ENCODE measurements at places on chromosomes 3 and 15.

DNA sequence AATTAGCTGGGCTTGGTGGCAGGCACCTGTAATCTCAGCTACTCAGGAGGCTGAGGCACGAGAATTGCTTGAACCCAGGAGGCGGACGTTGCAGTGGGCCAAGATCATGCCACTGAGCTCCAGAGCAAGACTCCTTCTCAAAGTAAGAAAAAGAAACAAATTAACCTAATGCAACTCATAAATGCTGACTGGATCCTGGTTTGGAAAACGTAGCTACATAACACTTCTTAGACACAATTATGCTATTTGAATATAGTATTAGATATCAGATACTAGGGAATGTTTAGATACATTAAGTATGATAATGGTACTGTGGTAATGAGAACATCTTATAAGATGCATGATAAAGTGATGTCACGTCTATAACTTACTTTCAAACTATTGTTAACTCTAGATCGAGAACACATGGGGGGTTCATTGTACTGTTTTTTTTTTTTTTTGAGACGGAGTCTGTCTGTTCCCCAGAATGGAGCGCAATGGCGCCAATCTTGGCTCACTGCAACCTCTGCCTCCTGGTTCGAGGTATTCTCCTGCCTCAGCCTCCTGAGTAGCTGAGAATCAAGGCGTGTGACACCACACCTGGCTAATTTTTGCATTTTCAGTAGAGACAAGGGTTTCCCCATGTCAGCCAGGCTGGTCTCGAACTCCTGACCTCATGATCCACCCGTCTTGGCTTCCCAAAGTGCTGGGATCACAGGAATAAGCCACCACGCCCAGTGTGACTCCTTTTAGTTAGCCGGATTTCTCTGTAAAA lies 5.9 kb upstream of the ISY1 start:
- DNase-seq = no peak

GRCh38 chr3:133521946-133522345 lies 51.5 kb upstream of the CDV3 start:
- no peak for DNase-seq

GRCh38 chr15:96551196-96551595 lies 220.7 kb downstream of the NR2F2 start:
- no peak for DNase-seq

- DNase-seq = no peak
Measured at GRCh38 chr3:151962912-151963311, 89.5 kb downstream of the SUCNR1 start.

DNA sequence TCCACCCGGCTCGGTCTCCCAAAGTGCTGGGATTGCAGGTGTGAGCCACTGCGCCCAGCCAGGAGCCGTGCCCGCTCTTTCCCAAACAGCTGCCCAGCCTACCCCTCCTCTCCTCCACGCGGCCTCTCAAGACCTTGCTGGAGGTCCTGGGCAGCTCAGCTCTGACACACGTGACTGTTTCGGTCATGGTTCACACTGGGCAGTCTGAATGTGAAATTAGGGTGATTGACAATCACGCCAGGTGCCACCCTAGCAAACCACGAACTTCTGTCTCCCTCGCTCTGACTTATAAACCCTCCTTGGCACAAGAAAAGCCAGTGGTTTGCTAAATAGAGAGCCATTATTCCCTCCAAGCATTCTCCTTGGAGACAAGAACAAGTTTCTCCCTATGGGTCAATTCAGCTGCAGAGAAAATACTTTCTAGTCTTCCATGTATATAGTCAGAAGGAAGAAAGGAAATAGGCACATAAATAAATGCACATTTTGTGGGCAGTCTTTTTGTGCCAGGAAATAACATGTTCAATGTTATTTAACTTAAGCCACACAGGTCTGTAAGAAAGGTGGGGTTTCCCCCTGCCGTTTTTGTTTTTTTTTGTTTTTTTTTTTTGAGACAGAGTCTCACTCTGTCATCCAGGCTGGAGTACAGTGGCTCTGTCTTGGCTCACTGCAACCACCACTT lies 121.9 kb upstream of the MEF2A start:
- DNase-seq = no peak

DNA sequence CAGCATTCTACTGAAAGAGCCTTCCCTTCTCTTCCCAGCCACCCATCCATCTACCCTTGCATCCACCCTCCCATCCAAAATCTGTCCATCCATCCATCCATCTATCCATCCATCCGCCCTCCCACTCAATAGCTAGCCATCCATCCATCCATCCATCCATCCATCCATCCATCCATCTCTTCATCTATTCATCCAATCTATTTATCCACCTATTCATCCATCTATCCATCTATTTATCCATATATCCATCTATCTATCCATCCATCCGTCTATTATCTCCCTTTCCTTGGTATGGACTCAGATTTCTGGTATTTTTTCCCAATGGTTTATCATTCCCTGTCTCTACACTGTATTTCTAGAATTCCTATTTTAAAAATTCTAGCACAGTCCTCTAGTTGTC lies 46.1 kb upstream of the PPARG start:
- DNase-seq = no peak

DNA sequence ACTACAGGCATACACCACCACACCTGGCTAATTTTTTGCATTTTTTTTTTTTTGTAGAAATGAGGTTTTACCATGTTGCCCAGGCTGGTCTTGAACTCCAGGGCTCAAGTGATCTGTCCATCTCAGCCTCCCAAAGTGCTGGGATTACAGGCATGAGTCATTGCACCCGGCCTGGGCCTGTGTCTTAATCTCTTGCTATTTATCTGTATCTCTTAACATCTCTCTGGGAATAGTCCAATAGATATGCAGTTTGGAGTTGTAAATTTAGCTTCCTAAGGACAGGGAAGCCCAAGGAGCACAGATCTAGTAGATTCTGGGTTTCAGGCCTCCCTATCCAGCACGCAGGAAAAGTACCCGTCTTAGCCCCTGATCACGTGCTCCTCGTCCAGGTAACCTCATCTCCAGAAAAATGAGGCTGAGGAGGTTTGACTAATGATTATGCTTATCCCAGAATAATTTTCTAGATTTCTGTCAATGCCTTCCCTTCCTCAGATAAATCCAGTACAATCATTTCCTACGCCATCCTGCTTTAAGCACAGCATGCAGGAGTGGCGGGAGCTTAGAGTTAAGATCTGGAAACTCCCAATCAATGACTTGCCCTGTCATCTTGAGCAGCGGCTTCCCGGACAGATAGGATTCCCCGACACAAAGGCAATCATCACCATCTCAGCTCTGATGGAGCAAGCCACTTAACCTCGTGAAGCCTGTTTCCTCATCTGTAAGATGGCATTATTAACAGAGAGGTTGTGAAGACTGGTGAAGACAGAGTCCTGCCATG lies 12.3 kb upstream of the CTDSPL start:
- DNase-seq = no peak

GRCh38 chr3:184334470-184335158 lies 2.8 kb upstream of the FAM131A start:
- DNase-seq = peak; percentile 69

- DNase-seq = peak; percentile 13
Measured at GRCh38 chr3:45182915-45183871, 37.0 kb upstream of the CDCP1 start.

- DNase-seq = peak; percentile 92
Measured at GRCh38 chr3:69085833-69086722, 1.3 kb downstream of the ARL6IP5 start.

DNA sequence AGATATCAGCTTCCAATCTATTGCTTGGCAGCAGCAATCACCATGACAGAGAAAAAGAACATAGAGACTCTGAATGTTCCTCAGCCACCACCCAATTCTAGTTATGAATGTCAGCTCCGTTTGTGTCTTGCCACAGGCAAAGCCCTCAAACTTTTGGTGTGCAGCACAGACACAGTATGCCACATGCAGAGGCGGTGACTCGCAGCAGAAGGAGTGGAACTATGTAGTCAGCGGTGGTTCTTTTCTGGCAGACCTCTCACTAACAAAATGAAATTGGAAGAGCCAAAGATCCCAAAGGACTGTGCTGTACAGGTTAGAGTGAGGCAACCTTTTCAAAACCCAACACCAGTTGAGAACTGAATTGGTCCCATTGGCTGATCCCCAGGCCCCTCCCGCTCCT lies 220.9 kb downstream of the SLC9A9 start:
- peak; percentile 63 for DNase-seq

DNA sequence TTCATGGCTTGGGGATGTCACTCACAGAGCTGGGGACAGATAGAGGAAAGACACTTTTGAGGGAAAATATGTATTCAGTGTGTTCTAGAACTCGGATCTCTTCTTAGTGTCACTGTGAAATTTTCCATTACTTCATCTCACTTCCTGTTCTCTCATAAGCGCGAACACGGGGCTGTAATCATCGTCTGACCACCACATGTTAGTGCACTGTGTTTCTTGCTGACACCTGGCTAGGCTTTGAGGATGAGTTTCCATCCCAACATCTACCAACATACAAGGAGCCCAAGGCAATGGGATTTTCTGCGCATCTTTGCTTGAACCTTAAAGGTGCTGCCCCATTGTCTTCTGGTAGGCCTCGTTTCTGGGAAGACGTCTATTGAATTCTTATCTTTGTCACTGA lies 84.0 kb downstream of the LIPC start:
- DNase-seq = peak; percentile 41

DNA sequence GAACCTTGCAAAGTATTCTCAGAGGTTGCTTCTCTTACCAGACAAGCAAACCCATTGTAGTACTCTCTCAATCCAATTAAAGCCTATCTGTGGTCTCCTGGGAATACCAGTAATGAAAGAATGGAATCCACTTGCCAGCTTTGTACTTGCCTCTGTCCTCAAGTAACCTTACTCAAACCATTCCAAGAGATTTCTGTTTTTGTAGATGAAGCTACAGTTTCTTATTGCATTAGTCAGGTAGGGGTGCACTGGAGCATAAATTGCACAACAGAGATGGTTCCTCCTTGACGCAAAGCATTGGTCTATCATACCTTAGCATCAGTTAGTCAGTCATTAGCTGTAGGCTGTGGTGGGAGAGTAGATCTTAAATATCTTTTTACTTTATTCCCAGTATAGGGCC lies 52.9 kb downstream of the BTLA start:
- DNase-seq = no peak

DNA sequence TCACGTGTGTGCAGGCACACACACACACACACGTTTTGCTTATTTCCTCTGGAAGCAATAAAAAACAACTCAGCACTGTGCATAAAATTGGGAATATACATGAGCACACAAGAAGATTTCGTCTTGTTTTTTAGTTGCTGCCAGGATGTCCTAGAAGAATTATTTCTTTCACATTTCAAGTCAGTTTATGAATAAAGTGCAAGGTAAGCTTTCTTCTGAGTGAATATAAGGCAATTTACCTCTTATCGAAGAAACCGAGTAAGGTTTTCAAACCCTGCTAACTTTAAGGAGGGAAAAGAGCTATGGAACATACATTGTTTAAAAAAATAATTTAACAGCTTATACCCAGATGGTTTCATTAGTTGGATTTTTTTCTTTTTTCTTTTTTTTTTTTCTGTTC lies 855.4 kb upstream of the NR2F2 start:
- no peak for DNase-seq

DNA sequence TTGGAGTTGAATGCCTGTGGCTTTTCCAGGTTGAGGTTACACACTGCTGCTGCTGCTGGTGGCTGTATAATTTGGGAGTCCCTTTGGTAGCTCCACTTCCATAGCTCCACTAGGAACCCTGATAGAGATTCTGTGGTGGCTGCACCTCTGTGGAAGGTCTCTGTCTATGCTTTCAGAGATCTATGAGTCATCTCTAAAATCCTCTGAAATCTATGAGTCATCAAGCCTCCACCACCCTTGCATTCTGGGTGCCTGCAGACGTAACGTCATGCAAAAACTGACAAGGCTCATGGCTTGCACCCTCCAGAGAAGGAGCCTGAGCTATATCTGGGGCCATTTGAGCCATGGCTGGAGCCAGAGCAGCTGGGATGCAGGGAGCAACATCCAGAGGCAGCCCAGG lies 1037.0 kb upstream of the CFAP20DC start:
- peak; percentile 65 for DNase-seq

DNA sequence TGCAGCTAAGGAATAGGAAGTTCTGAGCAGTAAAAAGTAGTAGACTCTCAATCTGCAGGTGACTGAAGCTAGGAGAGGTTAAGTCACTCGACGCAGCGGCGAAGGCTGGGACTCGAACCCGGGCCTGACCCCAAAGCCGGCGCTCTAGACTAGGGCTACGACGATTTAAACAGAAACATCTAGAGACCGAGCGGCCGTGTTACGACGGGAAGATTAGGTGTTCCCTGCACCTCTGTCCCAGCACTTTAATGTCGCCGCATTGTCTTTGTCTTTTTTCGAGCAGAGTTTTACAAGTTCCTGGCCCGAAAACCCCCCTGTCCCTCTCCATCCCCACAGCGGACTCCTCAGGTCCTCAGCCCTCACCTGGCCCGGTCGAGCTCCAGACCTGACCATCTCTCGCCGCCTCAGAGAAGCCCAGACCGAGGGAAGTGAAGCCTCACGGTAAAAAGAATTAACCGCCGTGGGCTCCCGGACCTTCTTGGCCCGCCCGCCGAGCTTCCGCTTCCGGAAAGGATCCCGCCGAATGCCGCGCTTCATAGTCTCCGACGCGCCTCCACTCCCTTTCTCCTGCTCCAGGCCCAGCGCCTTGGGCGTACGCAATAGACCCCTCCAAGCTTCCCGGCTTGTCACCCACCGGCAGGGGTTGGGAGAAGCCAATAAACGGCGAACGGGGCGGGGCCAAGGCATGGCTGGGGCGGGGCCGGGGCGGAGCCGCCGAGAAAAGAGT lies at the start of gene CCDC14:
TSS of gene CCDC14 (minus strand) at position 449 of the 727 bp plus-strand sequence. CDS start at position 393, 56 bp downstream.
- peak; percentile 89 for DNase-seq

DNA sequence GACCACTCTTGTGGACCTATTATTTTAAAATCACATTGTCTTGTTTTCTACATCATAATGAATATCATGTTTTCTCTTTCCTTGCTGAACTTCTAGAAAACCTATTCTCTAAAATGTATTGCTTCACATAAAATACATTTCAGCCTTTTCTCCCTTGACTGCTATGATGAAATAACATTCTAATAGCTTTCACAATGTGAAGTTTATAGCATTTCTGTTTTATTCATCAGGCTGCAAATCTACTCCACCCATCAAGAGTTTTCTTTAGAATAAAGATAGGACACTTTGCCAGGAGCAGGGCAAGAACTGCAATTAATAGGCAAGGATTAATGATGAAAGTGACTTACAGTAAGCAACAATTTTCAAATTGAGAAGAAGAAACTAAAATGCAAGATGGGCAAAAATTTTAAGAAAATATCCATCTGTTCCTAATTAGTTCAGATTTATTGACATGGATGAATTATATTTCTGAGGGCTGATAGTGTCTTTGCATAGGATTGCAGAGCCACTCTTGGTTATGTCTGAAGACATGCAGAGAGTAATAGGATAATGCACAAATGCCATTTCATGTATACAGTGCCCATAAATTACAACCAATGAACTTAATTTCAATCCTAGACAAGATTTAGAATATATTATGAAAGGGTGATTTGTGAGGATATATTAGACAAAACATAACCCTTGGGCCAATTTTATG lies 21.7 kb downstream of the LEKR1 start:
- no peak for DNase-seq

GRCh38 chr3:126811530-126811929 lies 107.5 kb downstream of the CHCHD6 start:
- no peak for DNase-seq

DNA sequence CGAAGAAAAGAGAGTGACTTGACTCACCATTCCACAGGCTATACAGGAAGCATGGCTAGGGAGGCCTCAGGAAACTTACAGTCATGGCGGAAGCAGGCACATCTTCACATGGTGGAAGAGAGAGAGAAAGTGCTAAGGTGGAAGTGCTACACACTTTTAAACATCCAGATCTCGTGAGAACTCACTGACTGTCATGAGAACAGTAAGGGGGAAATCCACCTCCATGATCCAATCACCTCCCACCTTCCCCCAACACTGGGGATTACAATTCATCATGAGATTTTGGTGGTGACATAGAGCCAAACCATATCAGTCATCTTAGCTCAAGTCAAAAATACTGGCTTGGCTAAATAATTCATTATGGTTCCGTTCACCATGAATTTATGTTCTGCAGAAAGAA lies 45.3 kb upstream of the NEDD4 start:
- DNase-seq = no peak
